ENCODE measurements at places on chromosomes 16 and 17.

- DNase-seq: no peak
Measured at GRCh38 chr16:10339777-10340732, 45.8 kb upstream of the ATF7IP2 start.

- peak; percentile 85 for DNase-seq
Measured at GRCh38 chr17:77451245-77451893, 310.6 kb downstream of the SEC14L1 start.

- DNase-seq: no peak
Measured at GRCh38 chr17:82832881-82833475, 6.8 kb downstream of the ZNF750 start.

- no peak for DNase-seq
Measured at GRCh38 chr16:57352636-57353047, 5.9 kb upstream of the CCL22 start.

- DNase-seq: no peak
Measured at GRCh38 chr16:46612121-46612520, 9.1 kb downstream of the SHCBP1 start.

GRCh38 chr16:25827709-25828108, 135.9 kb downstream of the HS3ST4 start:
- no peak for DNase-seq

- no peak for DNase-seq
Measured at GRCh38 chr16:8806272-8806983, 8.8 kb downstream of the PMM2 start.

GRCh38 chr16:66166490-66166889, 200.0 kb upstream of the CDH5 start:
- DNase-seq: no peak

- no peak for DNase-seq
Measured at GRCh38 chr16:79740252-79740651, 139.7 kb upstream of the MAF start.

GRCh38 chr17:3879591-3880417, 13.0 kb downstream of the CAMKK1 start:
- DNase-seq: no peak

GRCh38 chr17:63446753-63447470, 806 bp upstream of the CYB561 start:
- DNase-seq: peak; percentile 92

GRCh38 chr17:70021726-70022125, 53.3 kb upstream of the KCNJ16 start:
- no peak for DNase-seq

DNA sequence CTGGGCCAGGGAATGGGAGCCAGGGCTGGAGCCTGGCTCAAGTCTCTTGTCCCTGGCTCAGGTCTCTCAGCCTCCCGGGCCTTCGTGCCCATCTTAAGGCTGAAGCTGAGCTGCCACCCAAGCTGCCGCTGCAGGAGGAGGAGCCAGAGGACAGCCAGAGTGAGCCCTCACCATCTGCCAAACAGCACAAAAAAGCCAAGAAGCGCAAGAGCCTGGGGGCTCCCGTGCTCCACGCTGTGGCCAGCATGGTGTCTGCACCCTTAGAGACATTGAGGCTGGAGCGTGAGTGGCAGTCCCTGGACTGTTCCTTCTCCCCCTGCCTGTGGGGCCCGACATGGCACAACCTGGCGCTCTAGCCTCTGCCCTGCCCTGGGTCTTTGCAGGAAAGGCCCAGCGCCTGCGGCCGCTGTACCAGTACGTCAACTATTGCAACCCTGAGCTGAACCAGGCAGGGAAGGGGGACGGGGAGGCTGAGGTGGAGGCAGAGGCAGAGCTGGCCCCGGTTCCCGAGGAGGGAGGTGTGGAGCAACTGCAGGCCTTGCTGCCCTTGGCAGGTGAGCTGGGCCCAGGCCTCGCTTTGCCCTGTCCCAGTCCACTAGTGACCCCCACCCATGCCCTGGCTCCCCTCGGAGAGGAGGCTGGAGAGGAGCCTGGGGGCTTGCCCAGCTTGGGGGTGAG, 1.3 kb downstream of the C16orf86 start:
- peak; percentile 81 for DNase-seq

GRCh38 chr17:61245706-61246135, 153.9 kb upstream of the TBX2 start:
- no peak for DNase-seq

DNA sequence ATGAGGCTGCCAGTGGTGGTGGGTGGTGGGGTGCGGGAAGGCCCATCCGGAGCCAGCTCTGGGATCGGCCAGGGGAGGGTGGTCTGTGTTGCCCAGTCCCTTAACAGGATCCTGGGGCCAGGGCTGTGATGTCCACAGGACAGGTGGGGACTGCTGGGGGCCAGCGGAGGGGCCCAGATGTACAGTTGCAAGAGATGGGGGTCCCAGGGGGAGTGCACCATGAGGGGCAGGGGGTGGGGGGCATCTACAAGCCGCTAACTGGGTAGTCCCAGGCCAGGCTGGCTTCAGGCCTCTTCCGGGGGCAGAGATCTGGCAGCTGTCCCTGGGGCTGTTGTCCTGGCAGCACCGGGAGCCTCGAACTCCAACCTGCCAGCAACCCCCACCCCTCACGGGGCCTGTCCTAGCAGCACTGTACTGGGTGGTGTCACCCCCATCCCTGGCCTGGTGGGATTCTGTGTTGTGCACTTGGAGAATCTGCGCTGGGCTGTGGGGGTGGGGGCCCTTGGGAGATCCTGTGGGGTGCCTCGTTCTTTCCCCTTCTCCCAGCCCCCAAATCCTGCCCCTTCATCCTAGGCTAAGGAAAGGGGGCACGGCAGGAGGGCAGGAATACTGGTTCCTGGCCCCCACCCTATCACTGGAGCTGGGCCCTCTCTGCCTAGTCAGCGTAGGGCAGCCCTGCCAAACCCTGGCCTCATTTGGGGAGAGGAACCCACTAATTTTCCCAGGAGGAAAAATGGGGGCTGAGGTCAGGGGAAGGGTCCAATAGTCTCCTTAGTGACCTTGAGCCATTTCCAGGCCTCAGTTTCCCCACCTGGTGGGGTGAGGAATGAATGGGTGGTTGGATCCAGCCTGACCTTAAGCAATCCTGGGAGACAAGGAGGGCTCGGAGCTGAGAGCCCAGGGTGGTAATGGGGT, 1.4 kb downstream of the MTSS2 start:
- no peak for DNase-seq

- DNase-seq: no peak
Measured at GRCh38 chr16:63943566-63943965, 1178.3 kb downstream of the CDH11 start.

DNA sequence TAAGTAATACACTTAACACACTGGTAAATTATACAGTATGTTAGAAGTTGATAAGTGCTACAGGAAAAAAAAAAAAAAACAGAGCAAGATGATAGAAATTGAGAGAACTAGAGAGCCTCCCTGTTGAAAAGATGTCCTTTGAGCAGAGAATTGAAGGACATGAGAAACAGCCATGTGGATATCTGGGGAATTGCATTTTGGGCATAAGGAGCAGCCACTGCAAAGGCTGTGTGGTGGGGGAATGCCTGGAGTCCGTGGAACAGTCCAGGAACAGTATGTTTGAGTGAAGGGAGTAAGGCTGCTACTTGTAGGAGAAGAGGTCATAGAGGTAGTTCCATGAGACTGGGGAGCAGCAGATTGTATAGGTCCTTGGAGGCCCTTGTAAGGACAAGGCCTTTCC, 178.4 kb downstream of the FTO start:
- no peak for DNase-seq

- DNase-seq: peak; percentile 50
Measured at GRCh38 chr16:11824362-11824761, 27.0 kb downstream of the RSL1D1 start.

GRCh38 chr17:76184290-76184689, 43.2 kb upstream of the FOXJ1 start:
- no peak for DNase-seq

- DNase-seq: no peak
Measured at GRCh38 chr17:68320943-68321555, 29.8 kb downstream of the ARSG start.

DNA sequence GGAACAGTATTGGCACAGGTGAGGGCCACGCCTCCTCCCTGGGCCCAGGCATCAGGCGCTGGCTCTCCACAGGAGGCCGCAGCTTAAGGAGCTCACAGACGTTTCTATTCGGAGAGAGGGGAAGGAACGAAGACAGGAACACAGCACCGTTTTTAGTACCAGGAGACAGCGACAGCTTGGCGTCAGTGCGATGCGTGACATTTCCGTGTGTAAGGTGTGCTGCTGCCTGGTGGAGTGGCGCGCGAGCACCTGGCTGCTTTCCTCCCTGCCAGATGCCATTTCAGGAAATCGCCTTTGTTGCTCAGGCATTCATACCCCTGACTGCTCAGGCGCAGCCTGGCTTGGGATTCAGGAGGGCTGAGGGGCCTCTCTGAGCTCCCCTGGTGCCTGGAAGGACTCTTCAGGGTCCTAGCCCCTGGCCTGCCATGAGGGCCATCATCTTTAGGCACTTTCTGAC, 367.5 kb downstream of the CPPED1 start:
- peak; percentile 91 for DNase-seq

GRCh38 chr16:89116341-89117226, 22.9 kb downstream of the ACSF3 start:
- no peak for DNase-seq

DNA sequence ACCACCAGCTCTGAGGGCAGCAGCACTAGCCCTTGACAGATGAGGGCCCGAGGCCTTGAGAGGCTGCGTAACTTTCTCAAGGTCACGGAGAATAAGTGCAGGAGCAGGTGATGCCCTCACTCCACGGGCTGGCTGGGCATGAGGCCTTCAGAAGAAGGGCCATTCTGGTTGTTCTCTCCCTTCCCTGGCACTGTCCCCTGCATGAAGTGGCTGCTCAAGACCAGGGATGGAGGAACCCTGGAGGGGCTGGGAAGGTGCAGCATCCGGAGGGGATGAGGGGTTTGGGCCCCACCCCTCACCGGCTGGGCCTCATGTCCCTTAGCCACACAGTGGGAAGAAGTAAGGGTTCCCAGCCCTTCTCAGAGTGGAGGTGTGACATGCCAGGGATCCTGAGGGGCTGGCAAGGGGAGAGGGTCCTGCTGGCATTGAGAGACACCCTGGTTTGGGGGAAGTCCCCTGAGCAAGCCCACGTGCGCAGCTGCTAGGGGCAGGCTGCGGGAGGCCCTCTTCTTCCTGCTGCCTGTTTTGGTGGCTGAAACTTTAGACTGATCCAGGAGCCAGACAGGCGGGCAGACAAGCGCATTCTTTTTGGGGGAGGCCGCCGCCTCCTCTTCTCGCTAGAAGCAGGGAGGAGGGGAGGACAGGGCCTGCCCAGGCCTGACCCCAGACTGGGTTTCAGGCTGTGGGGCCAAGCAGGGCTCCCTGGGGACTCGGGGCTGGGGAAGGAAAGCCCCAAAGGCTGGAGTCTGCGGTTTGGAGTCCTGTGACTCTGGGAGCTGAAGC, 74.0 kb downstream of the N4BP1 start:
- no peak for DNase-seq

DNA sequence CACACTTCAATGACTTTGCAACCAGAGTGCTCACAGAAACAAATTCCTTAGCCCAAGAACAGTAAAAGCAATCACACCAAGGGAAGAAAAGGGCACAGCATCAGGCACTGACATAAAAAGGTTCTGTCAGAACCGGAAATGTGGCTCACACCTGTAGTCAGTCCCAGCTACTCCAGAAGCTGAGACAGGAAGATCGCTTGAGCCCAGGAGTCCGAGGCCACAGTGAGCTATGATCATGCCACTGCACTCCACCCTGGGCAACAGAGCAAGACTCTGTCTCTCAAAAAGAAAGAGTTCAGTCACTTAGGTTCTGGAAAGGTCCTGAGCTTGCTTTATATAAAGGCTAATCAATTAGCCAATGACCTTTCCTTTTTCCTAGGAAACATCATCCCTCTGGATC, 22.7 kb downstream of the YWHAE start:
- no peak for DNase-seq

DNA sequence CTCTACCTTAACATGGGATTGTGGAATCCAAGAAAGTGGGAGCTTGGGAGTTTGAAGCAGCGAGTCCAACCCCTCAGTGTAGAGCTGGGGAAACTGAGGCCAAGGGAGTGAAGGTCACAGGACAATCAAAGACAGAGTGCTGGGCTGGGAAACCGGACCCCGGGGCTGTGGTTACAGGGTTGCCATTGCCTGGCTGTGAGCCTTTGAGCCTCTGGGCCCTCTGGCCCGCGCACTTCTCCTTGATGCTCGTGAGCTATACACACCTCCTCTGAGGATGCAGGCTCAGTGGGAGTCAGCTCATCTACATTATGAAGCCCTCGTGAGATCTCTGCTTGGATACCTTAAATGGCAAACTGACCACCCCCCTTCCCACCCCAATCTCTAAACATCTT, 2.1 kb downstream of the ABCC3 start:
- no peak for DNase-seq

GRCh38 chr16:52591471-52591870, 44.5 kb upstream of the TOX3 start:
- no peak for DNase-seq

- no peak for DNase-seq
Measured at GRCh38 chr17:27904534-27905446, 11.6 kb upstream of the LYRM9 start.

GRCh38 chr17:71870546-71870862, 250.3 kb upstream of the SOX9 start:
- peak; percentile 78 for DNase-seq

DNA sequence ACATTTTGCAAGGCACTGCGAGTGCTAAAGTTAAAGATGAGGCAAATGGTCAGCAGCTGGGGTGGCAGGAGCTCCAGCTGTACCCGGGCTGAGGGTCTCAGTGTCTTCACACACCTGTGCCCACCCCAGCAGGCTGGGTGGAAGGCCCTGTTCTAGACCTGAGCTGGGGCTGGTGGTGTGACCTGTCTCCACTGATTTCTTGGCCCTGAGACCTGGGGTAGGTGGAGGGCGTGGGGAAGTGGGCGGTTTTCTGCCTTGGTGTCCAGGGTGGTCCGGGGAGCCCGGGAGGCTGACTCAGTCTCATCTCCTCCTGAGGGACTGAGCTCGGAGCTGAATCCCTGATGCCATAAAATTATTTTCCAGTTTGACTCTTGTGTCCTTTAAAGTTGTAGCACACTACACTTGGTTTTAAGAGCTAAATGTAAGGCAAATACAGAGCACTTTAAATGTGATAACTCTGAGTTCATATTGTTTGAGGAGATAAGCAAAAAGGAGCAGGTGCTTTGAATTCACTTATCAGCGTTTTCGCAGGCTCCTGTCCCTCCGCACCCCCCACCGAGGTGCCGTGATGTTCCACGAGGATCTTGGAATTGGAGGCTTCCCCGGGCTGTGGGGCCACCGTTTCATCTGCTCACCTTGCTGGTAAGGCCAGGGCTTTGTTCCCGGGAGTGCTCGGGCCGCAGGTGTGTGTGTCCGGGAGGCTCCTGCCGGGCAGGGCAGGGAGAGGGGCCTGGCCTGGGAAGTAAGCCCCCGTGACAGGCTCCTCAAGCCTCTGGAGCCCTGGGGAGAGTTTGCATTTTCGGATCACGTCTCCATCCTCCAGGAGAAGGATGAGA, 117.0 kb downstream of the AATF start:
- peak; percentile 38 for DNase-seq

GRCh38 chr16:89811321-89811720, 5.1 kb downstream of the FANCA start:
- DNase-seq: peak; percentile 90

GRCh38 chr16:77211880-77212740, 12.9 kb downstream of the SYCE1L start:
- DNase-seq: peak; percentile 92

GRCh38 chr17:9549215-9549614, 26.4 kb downstream of the STX8 start:
- no peak for DNase-seq

- no peak for DNase-seq
Measured at GRCh38 chr17:66476014-66476413, 173.6 kb downstream of the PRKCA start.
